ENCODE measurements at places on chromosomes 5 and 9. TPM values are rescaled to one million over a fixed set of nuclear protein-coding genes. Genes with fewer than 3 reads are reported as not detected.

CAMK4 gene
- total RNA-seq: 3.5 TPM

CTXN3 gene
- total RNA-seq: not detected

TTC23L gene
- 1.2 TPM for total RNA-seq

- DNase-seq: no peak
- peak overlapping the region; percentile 38 for H3K27ac ChIP-seq
- H3K4me3 ChIP-seq: peak overlapping the region; percentile 76
- no peaks in the 10 kb centered on the region for H3K36me3 ChIP-seq
- no peaks in the 10 kb centered on the region for H3K27me3 ChIP-seq
Measured at GRCh38 chr9:127980060-127980705, 606 bp downstream of the EEIG1 start.

DNA sequence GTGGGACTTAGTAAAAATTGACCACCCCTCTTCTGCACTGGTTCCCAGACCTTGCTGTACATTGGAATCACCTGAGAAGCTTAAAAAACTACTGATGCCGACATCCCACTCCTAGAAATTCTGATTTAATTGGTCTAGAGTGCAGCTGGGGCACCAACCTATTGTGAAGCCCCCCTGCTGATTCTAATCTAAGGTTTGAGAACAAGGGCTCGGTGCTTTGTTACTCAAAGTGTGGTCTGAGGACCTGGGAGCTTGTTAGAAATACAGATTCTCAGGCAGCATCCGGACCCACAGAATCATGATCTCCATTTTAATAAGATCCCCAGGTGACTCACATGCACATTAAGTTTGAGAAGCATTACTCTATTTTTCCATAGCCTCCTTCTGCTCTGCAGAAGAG lies 57.8 kb upstream of the LPAR1 start:
- no peak for DNase-seq
- H3K4me3 ChIP-seq: no peak overlapping the region
- H3K36me3 ChIP-seq: no peaks in the 10 kb centered on the region

- H3K4me1 ChIP-seq: peaks cover 10% of the 10 kb centered on the region
- H3K27me3 ChIP-seq: no peaks in the 10 kb centered on the region
- H3K36me3 ChIP-seq: no peaks in the 10 kb centered on the region
- no peak for DNase-seq
Measured at GRCh38 chr9:92558612-92559374, 23.0 kb upstream of the ECM2 start.

GRCh38 chr9:69385581-69386033 lies 60.6 kb downstream of the ENTREP1 start:
- no peaks in the 10 kb centered on the region for H3K36me3 ChIP-seq
- no peaks in the 10 kb centered on the region for H3K27me3 ChIP-seq
- H3K4me3 ChIP-seq: no peak overlapping the region
- peaks cover 7% of the 10 kb centered on the region for H3K4me1 ChIP-seq
- no peak for DNase-seq
- no peak overlapping the region for H3K27ac ChIP-seq

Measured in astrocyte (in vitro differentiated cells and primary cell).